ENCODE measurements at places on chromosomes 11 and 22.

DNA sequence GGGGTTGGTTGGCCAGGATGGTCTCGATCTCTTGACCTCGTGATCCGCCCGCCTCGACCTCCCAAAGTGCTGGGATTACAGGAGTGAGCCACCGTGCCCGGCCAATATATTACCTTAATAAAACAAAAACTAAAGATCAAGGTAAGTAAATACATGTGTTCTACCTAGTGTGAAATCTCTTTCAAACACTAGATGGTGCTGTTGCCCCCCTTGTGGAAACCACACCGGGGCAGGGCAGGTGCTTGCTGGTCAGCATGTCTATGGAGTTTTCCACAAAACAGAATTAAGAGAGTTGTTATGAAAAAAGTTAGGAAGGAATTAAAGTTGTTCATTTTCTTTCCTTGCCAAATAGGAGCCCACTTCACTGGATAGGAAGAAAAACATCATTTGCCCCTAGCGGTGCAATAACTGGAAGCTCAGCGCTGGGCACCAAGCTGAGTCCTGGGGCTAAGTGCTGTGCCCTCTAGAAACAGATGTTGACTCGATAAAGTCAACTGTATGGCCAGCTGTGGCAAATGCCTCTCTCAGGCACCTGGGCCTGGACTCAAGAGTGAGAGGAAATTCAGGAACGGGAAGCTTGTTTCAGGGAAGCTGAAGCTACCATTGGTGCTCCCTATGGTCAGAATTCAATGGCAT is 6.3 kb upstream of the KCNJ5 start:
- peak; percentile 68 for DNase-seq

DNA sequence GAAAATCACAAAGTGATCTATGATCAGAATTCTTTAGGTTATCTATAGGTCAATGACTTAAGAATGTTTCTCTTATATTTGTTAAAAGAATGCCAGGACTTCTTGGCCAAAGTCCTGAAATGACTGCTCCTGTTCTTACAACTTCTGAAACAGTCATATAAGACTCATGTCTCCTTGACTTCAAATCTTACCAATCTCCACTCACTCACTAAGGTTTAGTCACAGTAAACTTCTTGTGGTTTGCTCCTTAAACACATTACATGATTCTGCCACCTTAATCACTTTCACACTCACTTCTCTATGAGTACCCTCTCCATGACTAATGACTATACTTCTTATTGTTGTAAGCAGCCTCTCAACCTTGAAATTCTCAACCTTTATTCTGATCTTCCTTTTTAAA is 648.7 kb upstream of the CCDC179 start:
- DNase-seq: peak; percentile 41

DNA sequence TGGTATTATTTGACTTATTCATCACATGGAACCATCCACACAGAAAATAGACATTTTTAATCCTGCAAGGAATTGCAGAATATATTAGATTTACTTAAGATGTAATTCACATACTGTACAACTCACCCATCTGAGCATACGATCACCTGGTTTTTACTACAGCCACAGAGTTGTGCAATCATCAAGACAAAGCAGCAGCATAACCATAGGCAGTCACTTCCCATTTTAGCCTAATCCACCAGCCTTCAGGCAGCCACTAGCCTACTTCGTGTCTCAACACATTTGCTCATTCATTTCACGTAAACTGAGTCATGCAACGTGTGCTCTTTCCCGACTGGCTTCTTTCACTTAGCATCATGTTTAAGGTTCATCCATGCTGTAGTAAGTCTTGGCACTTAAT is 23.0 kb downstream of the PIWIL3 start:
- DNase-seq: no peak

DNA sequence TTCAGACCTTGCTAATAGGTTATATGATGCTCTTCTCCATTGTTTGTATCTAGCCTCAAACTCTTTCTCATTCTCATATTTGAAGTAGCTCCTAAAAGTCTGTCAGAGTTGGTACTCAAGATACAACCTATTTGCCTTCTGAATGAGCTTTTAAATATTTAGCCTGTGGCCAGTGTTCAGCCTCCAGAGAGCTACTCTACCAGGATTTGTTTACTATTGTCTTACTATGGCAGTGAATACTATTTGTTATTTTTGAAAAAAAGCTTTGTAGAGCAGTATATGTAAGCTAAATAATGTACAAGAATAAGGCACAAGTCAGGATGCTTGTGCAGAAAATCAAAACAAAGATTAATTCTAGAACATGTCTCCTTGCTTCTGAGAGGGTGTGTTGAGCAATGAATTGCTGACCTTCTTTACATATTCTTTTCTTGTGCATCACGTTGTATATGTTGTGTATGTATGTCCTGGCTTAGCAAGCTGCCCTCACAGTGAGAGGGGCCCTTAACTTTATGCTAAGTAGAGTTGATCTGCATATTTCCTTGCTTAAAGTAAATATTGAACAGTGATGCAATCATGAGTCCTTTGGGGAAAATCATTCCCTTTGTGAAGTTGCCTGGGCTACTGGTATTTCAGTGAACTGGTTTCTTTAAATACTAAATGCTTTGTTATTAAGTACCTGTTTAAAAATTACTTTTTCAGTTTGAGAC is 438.0 kb downstream of the LUZP2 start:
- DNase-seq: no peak

GRCh38 chr11:130897262-130898182 is 18.8 kb downstream of the SNX19 start:
- peak; percentile 87 for DNase-seq

DNA sequence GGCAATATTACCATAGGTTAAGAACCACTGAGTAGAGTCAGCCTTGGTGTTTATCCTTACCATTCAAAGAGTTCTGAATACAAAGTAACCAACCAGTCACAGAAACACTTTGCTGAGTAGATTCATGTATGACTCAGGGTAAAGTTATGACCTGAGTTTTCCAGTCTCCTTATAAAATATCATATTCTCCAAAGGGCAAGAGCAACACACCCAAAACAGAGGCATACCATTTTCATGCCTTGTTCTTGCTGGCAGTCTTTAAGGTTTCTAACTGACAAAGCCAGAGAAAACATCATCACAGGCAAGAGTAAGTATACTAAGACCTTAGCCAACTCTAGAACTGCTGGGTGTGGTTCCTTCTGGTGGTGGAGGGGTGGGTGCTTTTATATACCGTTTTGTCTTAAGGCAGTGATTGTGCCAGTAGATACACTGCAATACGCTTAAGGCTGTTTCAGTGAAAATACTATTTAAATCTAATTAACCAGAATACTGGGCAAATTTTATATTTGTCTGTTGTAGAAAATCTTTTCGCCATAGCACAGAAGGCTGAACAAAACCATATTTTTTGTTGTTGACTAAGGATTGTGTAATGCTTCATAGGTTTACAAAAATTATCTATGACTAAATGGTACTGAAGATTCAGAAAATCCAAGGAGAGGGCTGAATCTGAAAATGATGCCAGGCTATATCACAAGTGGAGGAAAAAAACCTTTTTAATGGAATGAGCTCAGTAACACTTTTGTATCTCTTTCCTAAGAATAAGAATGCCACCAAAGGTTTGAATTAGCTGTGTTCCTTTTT is 3.0 kb downstream of the ATL3 start:
- peak; percentile 80 for DNase-seq

GRCh38 chr11:12139144-12139881 is 28.9 kb downstream of the MICAL2 start:
- DNase-seq: peak; percentile 75

DNA sequence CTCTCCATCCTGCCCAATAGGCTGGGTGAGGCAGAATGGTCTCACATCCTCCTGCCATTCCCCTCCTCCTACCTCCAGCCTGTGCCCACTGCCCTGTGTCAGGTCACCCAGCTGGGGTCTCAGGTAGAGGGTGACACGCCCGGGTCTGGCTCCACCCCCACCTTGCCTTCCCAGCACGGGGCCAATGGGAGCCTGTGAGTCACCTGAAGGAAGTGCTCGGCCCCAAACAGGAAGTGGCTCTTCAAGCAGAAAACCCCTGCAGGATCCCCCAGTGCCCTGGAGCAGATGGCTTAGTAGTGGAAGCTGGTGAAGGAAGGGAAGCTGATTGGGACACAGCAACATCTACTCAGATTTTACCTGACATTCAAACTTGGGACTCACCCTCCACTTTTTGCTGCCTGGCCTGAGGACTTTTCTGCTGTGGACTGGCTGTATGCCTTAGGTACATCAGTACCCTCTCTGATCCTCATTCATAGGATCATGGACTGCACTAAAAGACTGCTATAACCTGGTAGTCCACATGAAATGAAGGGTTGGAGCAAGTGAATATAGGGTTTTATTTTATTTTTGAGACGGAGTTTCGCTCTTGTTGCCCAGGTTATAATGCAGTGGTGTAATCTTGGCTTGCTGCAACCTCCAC is 33.4 kb downstream of the GDPD5 start:
- DNase-seq: no peak

DNA sequence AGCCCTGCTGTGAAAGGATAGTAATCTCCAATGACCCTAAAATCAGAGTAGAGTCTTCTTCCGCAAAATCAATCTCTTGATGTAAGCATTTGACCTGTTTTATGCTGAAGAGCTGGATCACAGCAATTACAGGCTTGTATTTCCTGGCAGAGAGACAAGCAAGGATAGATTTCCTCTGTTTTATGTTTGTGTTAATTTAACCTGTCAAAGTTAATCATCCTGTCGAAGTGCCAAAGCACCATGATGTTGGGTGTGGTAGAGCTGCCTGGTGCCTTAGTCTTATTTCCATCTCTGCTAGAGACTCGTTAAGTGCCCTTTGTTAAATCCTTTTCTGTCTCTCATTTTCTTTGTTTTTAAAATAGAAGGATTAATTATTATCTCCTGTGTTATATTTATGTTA is 248.1 kb downstream of the CNTN5 start:
- DNase-seq: no peak

DNA sequence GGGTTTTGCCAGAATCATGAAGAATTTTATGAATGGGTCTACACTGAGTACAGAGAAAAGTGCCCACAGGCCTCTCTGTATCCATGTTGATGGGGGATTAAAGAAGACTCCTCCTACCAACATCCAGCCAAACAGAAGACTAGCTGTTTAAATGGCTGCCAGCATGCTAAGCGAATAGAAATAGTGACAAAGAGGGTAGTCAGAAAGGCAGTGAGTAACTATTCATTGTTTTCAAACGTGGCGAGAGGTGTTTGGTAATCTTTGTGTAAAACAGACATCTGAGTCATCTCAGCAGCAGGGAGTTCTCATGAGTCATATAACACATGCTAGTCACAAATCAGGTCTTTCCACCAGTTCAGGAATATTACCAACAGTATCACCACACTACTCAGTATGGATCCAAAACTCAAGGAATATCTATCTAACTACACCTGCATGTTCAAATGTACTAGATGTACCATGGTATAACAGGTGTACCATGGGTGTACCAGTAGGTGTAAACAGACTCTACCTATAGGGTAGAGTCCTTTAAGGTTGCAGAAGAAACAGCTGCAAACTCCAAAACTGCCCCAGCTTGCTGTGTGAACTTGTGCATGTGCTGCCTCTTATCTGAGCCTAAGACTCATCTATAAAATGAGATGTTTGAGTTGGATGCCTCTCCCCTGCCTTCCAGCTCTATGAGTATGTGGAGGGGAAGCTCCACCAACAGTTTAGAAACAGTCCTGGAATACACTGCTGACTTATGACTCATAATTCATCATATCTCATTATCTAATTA is 82.0 kb downstream of the SLC1A2 start:
- DNase-seq: peak; percentile 83
